ENCODE measurements at places on chromosomes 1 and 21.

GRCh38 chr1:235637756-235638534, 11.6 kb downstream of the GNG4 start:
- DNase-seq = no peak

GRCh38 chr1:25878690-25879089, 3.2 kb upstream of the PAQR7 start:
- DNase-seq = peak; percentile 58

DNA sequence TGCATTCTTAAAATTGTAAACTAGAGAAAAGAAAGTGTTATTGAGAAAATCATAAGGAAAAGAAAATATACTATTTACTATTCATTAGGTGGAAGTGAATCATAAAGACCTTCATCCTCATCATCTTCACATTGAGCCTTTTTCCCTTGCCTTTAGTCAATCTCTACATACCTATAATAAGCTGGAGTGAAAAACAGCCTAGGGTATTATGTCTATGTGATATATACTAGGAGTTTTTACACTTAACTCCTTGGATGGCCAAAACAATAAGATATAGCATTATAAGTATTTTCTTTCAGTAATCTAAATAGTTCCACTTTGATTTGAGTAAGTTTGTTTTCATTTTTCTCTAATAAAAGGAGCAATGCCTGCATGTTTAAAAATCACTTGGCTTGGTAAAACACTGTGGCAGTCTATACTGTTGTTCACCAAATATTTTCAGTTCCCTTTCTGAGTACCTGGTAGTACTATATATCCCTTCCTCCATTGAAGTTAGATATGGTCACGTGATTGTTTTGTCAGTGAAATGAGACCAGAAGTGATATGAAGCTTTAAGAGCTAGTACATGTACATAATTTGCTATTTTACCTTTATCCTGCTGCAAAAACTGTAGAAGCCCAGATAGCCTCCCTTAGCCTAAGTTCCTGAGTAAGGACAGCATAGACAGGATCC, 78.3 kb downstream of the CLEC20A start:
- no peak for DNase-seq

- no peak for DNase-seq
These were observed 329.5 kb downstream of the LTN1 start for GRCh38 chr21:28663111-28663693.

DNA sequence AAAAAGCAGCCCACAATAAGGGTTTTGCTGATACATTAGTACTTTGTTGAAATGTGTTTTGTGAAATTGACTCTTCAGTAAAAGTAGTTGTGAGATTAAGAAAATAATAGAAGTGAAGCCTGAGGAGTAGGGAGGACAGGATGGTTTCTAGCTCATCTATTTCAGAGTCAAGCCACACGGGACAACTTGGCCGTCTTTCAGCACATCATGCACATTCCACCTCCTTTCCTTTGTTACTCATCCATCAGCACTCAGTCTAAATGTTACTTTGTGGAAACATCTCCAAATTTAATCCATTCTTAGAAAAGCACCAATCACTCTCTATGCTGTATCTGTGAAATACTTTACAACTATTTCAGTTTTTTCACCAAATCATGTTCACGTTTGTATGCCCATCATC, 223.3 kb downstream of the FGGY start:
- no peak for DNase-seq

DNA sequence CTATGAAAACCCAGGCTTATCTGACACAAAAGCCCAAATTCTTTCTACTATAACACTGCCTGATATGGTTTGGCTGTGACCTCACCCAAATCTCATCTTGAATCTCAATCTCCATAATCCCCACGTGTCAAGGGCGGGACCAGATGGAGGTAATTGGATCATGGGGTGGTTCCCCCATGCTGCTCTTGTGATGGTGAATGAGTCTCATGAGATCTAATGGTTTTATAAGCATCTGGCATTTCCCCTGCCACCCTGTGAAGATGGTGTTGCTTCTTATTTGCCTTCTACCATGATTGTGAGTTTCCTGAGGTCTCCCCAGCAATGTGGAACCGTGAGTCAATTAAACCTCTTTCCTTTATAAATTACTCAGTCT, 123.3 kb upstream of the USP24 start:
- DNase-seq = no peak

DNA sequence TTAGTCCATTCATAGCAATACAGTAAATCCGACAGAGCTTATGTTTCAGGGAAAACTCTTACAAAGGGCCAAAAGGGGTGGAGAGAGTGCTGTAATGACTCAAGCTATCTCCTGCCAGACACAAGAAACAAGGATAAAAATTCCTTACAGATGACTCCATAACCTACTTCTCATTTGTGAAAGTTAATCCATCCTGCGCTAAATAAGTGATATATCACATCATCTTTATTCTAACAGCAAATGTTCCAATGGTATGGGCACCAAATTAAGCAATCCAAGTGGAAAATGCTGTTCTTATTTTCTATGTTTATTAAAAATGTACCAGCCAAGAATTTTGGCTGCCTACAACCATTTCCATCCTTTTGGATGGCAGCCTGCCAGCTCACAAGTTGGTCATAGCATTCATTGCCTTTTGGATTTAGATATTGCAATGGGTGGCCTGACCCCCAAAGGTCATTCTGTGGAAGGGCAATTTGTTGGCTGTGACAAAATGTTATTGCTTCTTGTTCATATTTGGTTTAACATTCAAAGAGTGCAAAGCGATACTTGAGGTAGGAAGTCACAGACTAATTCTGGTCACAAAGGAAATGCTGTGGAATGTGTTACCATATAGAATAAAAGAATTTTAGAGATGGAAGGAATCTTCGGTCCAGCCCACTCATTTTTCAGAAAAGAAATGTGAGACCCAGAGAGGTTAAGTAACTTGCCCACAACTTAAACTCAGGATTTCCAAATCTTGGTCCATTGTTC, 2.8 kb upstream of the ENAH start:
- DNase-seq = peak; percentile 97

DNA sequence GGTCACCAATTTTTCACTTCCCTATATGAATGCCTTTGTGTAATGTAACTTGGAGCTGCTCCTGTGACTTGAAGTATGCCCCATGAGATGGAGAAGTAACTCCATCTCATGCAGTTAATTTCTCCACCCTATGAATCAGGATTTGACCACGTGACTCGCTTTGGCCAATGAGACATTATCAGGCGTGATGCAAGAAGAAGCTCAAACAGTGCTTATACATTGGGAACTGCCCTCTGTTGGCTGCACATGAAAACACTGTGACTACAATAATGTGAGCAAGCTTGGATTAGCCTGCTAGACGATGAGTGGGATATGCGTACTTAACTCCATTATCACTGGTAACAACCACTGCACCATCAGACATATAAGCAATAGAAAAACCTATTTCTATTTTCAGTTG, 684.4 kb downstream of the PLA2G4A start:
- DNase-seq = peak; percentile 36

GRCh38 chr1:82343381-82343780, 542.6 kb downstream of the ADGRL2 start:
- no peak for DNase-seq

- no peak for DNase-seq
These were observed 40.1 kb downstream of the SYT6 start for GRCh38 chr1:114113411-114114184.

- no peak for DNase-seq
These were observed 58.2 kb downstream of the FNBP1L start for GRCh38 chr1:93506126-93506525.

DNA sequence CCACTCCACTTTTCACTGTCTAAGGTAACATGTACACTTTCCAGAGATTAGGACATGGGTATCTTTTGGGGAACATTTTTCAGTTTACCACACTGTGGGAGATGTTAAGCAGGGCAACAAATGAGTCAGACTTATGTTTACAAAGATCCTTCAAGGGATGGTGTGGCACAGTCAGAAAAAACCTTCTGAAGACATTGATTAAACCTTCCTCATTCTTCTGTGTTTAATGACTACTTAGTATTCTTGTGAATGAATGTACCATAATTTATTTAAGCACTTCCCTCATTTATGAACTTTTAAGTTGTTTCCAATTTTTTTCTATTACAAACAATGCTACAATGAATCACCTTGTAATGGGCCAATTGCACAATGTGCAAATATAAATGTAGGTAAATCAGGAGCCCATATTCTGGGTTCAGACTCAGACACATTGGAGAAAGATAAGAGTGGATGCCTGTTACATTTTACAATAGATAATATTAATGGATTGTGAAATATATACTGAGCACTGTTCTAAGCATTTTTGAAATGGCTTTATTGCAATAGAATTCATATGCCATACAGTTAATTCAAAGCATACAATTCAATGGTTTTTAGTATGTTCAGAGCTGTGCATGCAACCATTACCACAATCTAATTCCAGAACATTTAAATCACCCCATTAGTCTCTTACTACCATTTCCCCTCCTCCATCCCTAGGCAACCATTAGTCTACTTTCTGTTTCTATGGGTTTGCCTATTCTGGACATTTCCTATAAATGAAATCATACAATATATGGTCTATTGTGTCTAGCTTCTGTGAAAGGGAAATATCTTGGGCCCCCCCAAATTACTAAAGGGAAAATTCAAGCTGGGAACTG, 1.9 kb upstream of the SFT2D2 start:
- peak; percentile 62 for DNase-seq

DNA sequence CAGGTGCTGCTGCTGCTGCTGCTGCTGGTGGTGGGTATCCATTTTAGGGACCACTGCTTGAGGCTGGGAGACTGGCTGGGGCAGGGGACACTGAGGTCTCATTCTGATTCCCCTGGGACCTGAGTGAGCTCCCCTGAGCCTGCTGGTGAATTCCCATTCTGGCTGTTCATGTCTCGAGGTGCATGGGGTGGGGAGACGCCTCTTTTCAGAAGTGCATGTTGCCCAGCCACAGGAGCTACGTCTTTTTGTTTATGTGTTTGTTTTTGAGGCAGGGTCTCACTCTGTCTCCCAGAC, 133.4 kb downstream of the RHOU start:
- no peak for DNase-seq

DNA sequence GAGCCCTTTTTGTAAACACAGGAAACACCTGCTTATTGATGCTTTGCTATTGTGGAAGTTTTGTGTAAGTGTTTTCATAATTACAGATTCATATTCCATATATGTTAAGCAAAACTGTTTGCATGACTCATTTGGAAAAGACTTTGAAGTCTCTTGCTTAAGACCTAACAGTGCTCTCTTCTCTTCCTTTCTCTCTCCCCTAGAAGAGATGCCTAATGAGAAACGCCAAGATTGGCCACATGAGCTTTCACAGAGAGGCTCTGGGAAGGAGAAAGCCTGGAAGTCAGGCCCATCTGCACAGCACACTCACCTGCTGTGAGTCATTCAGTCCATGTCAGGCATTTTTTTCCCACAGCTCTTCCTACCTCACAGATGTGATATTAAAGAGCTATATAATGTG, 101.6 kb upstream of the PALMD start:
- DNase-seq = peak; percentile 90

GRCh38 chr1:214493126-214493796, 58.1 kb downstream of the PTPN14 start:
- DNase-seq = no peak

GRCh38 chr1:108863984-108864383, 7.1 kb upstream of the AKNAD1 start:
- no peak for DNase-seq

GRCh38 chr21:44539991-44540666, at the start of gene KRTAP10-1:
TSS of gene KRTAP10-1 (minus strand) at chr21:44540195. CDS start at chr21:44540150, 45 bp downstream.
- no peak for DNase-seq

DNA sequence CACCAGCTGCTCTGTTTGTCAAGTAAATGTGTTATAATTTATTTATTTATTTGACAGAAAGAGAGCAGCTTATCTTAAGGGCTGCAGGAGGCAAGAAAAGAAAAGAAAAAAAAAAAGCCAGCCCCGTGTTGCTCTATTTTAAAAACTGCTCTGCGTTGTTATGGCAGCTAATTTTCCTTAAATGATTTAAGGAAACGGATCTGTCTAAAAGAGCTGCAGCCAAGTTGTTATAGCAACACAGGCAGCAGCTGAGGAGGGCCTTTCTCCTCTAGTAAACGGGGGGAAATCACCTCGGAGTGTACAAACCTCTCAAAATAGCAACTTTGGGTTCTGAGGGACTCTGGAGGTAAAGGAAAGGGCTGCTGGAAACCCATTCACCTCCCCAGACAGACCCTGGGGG, 149.2 kb downstream of the BEND5 start:
- DNase-seq = no peak

- DNase-seq = no peak
These were observed 30.2 kb downstream of the SLC22A15 start for GRCh38 chr1:116006486-116006964.

- DNase-seq = no peak
These were observed 23.5 kb downstream of the SOD1 start for GRCh38 chr21:31683029-31683428.

DNA sequence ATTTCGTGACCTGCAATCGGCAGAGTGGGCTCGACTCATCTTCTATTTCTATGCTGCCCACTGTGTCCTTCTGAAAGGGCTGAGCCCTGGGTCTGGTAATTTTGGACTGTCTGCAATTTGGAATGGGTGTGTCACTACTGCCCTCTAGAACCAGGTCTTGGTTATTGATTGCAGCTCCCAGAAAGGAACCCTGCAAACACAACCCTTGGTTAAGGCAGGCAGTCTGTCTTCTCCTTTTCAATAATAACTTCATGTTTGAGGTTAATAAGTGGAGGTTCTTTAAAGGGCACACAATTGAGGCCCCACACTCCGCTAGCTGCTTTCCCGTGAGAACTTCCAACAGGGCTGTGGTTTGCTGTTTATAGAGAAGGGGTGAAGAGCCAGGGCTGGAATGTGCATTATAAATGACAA, 79.9 kb upstream of the LYST start:
- DNase-seq = no peak

- DNase-seq = no peak
These were observed 46.8 kb upstream of the ZC3H11B start for GRCh38 chr1:219659684-219660083.

DNA sequence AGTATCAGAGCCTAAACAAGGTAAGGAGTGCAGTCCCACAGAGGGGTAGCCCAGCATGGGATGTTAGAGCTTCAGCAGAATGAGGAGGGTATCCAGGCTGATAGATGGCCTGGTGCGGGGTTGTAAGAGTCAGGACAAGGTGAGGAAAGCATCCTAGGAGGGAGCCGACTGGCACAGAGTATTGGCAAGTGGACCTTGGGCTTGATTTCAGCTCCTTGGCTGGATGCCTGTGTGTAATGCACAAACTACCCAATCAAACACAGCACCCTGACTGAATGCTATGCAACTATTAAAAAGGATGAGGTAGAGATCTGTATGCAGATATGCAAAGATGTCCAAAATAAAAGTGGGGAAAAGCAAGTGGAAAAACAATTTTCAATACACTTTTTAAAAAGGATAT, 18.0 kb downstream of the DENND2C start:
- DNase-seq = no peak

DNA sequence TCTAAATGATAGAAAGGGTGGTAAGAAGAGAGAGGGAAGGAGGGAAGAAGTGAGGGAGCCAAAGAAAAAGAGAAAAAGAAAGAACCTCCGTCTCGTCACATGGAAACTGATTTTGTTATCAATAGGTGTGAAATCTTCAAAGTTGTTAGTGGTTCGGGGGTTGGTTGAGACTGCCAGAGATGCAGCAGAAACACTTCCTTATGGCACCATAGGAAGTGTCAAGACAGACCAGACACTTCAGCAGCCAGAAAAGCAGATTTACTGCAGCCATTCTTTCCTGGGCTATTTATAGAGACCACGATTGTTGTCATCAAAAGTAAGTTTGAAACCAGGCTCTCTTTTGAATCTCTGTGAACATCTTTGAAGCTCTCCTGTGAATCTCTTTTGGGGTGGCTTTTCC, 150.5 kb downstream of the PLPPR5 start:
- no peak for DNase-seq

GRCh38 chr1:54781023-54781723, 16.9 kb upstream of the PARS2 start:
- DNase-seq = peak; percentile 24

GRCh38 chr1:153805042-153805745, 30.0 kb downstream of the SLC27A3 start:
- DNase-seq = peak; percentile 96

Measured in epithelial cell of esophagus (primary cell).